ENCODE measurements at places on chromosomes 5 and 9.

DNA sequence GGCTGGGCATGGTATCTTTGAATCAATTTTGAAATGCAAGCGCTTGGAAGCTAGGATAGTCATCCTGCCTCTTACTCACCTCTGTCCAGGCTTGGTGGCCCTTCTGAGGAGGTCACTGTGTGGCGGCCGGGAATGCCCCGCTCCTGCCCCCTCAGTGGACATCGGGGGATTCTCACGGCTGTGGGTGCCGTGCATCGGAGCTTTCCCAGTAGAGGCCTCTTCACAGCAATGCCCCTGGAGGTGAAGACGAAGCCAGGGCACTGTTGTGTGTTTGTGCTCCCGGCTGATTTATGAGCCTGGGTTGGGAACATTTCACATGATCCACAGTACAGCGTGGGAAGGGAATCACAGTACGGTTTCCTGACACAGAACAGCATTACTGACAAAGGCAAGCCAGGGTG, 147.5 kb downstream of the NXNL2 start:
- no peak for DNase-seq

- DNase-seq = no peak
Observed at GRCh38 chr5:160318409-160318808, 6.0 kb upstream of the CCNJL start.

- no peak for DNase-seq
Observed at GRCh38 chr5:41370482-41370881, 139.9 kb downstream of the PLCXD3 start.

DNA sequence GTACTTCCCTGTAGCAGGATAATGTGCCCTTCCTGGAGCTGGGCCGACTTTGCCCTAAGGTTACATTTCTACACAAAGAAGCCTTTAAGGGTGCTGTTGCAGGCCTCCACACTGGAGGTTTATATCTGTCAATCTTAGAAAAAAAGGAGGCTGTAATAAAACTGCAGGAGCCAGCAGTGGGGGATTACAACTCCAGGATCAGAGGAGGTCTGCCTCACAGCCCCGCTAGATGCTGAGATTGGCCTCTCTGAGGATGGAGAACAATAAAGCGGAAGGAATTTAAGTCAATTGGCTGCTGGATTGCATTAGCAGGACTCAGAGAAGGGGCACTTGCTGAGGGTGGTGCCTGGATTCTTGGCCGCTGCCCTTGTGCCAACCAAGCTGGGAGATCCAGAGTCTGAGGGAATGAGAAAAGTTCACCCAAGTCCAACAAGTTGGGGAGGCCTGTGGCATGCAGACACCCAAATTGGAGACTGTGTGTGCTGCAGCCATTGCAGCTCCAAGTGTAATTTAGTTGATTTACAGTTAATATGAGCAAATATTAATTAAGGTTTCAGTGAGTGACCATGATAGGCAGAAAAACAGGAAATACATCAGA, 99.0 kb upstream of the SSBP2 start:
- no peak for DNase-seq

DNA sequence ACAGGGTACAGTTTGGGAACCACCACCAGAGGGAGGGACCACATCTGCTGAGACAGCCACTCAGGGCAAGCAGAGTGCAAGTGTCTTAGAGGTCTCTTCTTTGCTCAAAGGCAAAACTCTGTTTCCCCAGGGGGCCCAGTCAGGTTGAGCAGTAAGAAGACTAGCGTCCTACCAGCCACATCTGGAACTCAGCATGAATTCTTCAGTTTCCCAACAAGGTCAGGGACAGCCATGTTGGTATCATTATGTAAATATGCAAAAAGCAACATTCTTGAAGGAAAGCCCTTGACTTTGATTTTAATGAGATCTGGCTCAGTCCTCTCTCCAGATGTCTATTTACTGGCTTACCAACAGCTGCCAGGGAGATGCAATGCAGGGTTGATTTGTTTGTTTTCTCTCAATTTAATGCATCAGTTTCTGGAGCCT, 46.7 kb downstream of the TGFBI start:
- no peak for DNase-seq

GRCh38 chr9:129889941-129890717, 54.9 kb downstream of the USP20 start:
- DNase-seq = no peak

DNA sequence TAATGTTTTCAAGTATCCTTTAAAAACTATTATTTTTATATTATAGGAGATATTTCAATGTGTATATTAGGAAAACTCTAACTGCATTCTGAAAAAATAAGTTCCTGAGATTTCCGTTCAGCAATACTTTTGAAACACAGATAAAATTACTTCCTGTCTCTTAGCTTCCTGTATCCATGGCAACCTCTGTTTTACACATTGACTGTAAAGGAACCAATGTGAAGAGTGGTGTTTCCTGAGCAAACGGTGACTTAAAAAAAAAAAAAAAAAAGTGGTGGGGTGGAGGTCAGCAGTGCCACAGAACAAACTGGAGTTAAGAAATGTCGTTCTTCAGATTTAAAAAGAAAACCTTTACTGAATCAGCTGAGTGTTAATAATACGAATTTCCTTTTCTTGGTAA, at the start of gene LRRC70:
Gene LRRC70 (plus strand): TSS at position 280 of the 400 bp plus-strand sequence. CDS start 620 bp downstream, outside the sequence.
- DNase-seq = peak; percentile 35

- DNase-seq = no peak
Observed at GRCh38 chr5:178441486-178442270, 148.5 kb downstream of the COL23A1 start.

DNA sequence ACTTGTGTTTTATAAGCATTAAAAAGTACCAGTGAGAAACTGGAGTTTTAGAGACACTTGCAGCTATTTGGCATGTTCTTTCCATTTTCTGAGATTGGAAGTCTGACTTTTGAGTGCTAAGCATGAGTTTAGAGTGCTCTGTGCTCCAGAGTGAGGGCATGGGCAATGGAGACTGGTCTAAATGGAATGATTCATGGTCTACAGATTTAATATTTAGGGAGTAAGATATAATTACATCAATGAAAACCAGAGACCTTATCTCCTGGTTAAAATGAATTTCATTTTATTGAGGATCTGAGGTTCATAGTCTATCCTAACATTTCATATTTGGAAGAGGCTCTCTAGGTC, 135.9 kb upstream of the RPS23 start:
- DNase-seq = no peak

- DNase-seq = no peak
Observed at GRCh38 chr5:176188085-176188484, 50.1 kb upstream of the SIMC1 start.

DNA sequence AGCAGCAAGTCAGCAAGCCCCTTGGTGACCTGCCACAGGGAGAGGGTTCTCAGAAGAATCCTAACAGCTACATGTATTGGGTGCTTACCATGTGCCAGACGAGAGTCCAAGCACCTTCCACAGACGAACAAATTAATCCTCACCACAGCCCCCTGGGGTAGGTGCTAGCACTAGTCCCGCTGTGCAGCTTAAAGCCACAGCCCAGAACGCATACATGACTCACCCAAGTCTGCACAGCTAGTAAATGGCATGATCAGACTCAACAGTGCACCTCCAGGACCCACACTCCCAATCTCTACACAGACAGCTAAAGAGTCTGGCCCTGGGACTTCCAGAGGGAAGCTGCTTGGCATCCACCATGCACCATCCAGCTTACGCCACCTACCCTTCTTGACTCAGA, 111.5 kb downstream of the PAX5 start:
- no peak for DNase-seq

DNA sequence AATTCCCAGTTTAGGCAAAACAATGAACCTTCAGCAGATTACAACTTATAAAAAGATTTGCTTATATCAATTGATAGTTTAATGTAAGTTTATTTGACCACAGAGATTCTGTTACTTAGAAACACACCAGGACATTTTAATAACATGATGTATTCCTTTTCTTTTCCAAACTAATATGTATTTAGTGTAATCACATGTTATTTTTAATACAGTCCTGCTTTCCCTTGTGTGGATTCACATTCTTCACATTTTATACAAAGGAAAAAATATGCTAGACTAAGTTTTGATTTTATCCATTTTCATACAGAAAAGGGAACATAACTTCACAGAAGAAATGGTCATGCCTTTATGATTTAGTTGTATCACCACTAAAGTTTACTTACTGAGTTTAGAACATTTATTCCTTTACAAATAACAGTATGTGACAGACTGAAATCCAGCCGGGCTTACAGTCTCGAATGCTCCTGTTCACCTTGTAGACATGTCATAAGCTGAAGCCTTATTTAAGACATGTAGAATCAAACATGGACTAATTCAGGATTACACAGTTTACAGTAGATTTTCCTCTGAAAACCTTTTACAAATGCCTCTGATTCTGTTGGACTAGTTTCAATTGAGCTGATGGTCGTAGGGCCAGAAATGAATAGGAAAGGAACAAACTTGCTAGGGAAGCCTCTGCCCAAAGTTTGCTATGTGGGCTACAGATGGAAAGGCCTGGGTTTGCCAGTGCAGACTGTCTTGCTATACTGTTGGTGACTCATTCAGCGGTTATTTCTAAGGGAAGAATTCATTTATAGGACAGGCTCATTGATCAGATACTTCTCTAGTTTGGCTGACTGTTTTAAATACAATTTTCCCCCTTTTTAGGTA, 6.6 kb upstream of the ASPN start:
- DNase-seq = peak; percentile 63

Data from fibroblast of the aortic adventitia (primary cell).